ENCODE measurements at places on chromosomes 3 and 15. TPM values are rescaled to one million over a fixed set of nuclear protein-coding genes. Genes with fewer than 3 reads are reported as not detected.
A peak's percentile ranks its signal among the peaks of the same experiment; 100 is the strongest.

The TEX55 gene
- not detected for total RNA-seq

The CGNL1 gene
- total RNA-seq = 98.0 TPM

The RASGRF1 gene
- total RNA-seq = 0.05 TPM

The BOC gene
- 9.6 TPM for total RNA-seq

The MEX3B gene
- 3.4 TPM for total RNA-seq

The NR2E3 gene
- 1.1 TPM for total RNA-seq

The ALG1L2 gene
- 5.2 TPM for total RNA-seq

The CLRN1 gene
- not detected for total RNA-seq

The ST6GAL1 gene
- total RNA-seq = 72.3 TPM

The CTXN2 gene
- not detected for total RNA-seq

The HDDC3 gene
- 17.9 TPM for total RNA-seq

DNA sequence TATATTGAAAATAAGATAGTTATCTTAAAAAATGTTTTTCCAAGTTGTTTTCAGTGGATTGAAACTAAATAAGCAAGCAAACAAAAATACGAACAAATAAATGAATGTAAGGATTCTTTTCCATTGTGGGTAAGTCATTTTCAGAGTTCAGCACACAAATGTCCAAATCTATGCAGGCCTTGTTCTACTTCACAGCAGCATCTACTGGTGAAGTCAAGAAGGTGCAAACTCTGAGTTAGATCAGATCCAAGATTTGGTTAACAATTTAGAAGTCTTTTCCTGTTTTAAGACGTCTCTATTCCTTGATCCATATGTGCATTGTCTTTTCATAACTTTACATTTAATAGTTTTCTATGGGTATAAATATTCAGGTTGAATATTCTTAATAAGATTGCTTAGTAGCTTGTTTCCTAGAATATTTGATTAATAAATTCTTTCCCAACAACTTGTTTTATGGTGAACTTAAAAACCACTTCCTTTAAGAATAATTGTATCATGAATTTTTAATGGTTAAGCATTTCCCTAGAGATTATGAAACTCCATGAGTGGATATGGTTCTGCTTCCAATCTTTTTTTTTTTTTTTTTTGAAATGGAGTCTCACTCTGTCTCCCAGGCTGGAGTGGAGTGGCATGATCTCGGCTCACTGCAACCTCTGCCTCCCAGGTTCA, 10.5 kb downstream of the PTX3 start:
- no peaks in the 10 kb centered on the region for H3K27me3 ChIP-seq
- H3K4me3 ChIP-seq = no peak overlapping the region
- no peaks in the 10 kb centered on the region for H3K36me3 ChIP-seq
- no peak for DNase-seq
- no peak overlapping the region for H3K27ac ChIP-seq
- H3K4me1 ChIP-seq = no peaks in the 10 kb centered on the region

- no peak overlapping the region for H3K27ac ChIP-seq
- H3K4me3 ChIP-seq = no peak overlapping the region
- no peaks in the 10 kb centered on the region for H3K27me3 ChIP-seq
- DNase-seq = no peak
- H3K36me3 ChIP-seq = no peaks in the 10 kb centered on the region
These were observed 4.9 kb downstream of the MUC4 start for GRCh38 chr3:195806916-195807231.

GRCh38 chr3:105904678-105905284, 36.0 kb upstream of the CBLB start:
- H3K4me3 ChIP-seq = no peak overlapping the region
- no peaks in the 10 kb centered on the region for H3K4me1 ChIP-seq
- H3K36me3 ChIP-seq = no peaks in the 10 kb centered on the region
- no peaks in the 10 kb centered on the region for H3K27me3 ChIP-seq
- DNase-seq = no peak

GRCh38 chr3:196629228-196629627, 10.3 kb upstream of the NRROS start:
- DNase-seq = no peak
- H3K4me3 ChIP-seq = no peak overlapping the region
- H3K36me3 ChIP-seq = no peaks in the 10 kb centered on the region
- H3K27me3 ChIP-seq = no peaks in the 10 kb centered on the region

DNA sequence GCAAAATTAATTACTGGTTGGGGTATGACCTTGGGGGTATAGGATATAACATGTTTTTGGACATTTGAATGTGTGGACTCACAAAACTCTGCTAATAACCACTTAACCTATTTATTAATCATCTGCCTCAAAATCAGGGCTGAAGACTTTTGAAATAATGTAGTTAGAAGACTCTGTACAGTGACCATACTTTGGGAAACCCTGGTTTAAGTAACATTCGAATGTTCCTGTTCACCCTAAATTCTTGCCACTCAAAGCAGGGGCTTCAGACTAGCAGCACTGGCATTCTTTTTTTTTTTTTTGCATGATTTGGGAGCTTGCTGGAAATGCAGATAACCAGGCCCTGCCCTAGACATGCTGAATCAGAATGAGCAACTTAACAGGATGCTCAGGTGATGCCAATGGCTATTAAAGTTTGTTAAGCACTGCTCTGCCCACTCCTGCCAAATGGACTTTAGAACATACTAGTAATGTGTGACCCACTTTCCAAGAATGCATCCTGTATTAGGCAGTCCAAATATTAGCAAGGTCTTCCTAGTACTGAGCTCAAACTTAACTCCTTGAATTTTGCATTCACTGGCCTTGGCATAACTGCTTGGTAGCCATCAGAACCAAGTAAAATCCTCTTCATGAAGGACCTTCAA, 12.7 kb upstream of the ST3GAL6 start:
- peaks cover 52% of the 10 kb centered on the region for H3K27me3 ChIP-seq
- no peaks in the 10 kb centered on the region for H3K36me3 ChIP-seq
- H3K4me1 ChIP-seq = no peaks in the 10 kb centered on the region
- DNase-seq = no peak
- no peak overlapping the region for H3K27ac ChIP-seq

- no peaks in the 10 kb centered on the region for H3K4me1 ChIP-seq
- no peak overlapping the region for H3K27ac ChIP-seq
- no peak overlapping the region for H3K4me3 ChIP-seq
- DNase-seq = no peak
These were observed 18.8 kb downstream of the ARHGEF26 start for GRCh38 chr3:154139996-154140436.

- no peak overlapping the region for H3K27ac ChIP-seq
- no peaks in the 10 kb centered on the region for H3K4me1 ChIP-seq
- no peak overlapping the region for H3K4me3 ChIP-seq
- H3K27me3 ChIP-seq = no peaks in the 10 kb centered on the region
- no peaks in the 10 kb centered on the region for H3K36me3 ChIP-seq
- no peak for DNase-seq
These were observed 337.8 kb upstream of the NR2E3 start for GRCh38 chr15:71472566-71472965.

- H3K27ac ChIP-seq = no peak overlapping the region
- no peak overlapping the region for H3K4me3 ChIP-seq
- no peaks in the 10 kb centered on the region for H3K4me1 ChIP-seq
- peak; percentile 31 for DNase-seq
- no peaks in the 10 kb centered on the region for H3K36me3 ChIP-seq
These were observed 11.5 kb upstream of the RPS17 start for GRCh38 chr15:82551646-82552247.

DNA sequence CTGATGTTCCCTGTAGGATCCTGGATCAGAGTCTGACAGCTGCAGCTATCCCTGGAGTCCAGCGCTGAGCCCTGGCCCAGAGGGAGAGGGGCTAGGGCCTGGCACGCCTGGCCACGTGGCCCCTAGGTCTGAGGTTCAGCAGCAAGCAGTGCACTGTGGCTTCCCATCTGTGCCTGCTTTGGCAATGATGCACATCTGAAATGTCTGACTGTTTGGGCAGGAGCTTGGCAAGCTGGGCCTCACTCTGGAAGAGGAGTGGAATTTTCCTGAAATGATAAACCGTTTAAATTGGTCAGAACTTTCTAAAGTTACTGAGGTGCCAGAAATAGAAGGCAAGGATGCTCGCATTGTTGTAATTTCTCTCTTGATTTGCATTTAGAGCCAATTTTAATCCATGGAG, 48.8 kb upstream of the MRPS22 start:
- no peak overlapping the region for H3K4me3 ChIP-seq
- DNase-seq = no peak
- H3K4me1 ChIP-seq = peaks cover 3% of the 10 kb centered on the region
- H3K27me3 ChIP-seq = no peaks in the 10 kb centered on the region

- no peak overlapping the region for H3K27ac ChIP-seq
- H3K36me3 ChIP-seq = no peaks in the 10 kb centered on the region
- no peak overlapping the region for H3K4me3 ChIP-seq
- no peak for DNase-seq
- no peaks in the 10 kb centered on the region for H3K27me3 ChIP-seq
These were observed 146.9 kb downstream of the CHST2 start for GRCh38 chr3:143266511-143266910.

DNA sequence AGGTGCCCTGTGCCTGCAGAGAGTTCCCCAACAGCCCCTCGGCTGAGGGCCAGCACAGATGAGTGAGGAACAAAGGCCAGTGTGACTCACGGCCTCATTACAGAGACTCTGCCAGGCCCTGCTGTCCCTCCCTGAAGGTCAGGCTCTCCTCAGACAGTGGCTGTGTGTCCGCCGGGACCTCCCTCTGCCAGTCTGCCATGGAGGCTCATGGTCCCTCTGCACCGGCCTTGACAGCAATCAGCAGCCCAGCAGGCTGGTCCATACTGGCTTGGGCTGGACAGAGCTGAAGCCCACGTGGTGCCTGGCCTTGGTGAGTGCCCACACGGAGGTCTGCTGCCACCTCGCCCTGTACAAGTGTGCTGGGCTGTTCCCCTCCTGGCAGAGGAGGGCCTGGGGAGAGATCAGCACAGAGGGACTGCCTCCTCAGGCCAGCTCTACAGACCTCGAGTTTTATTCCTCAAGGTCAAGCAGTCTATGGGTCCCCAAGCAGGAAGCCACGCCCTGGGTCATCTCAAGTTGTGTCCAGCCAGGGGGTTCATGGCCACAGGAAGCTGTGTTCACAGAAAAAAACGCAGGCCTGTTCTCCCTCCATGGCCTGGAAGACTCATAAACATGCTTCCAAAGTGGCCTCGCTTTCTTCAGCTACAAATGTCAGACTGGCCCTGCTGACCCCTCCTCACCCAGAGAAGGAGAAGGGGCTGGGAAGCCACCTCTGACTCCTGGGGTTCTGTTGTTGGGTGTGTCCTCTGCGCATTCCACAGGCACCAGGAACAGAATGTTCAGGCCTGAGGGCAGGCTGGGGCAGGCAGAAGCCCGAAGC, 27.0 kb downstream of the SLC41A3 start:
- no peak for DNase-seq
- H3K27me3 ChIP-seq = no peaks in the 10 kb centered on the region
- H3K4me1 ChIP-seq = peaks cover 10% of the 10 kb centered on the region
- H3K27ac ChIP-seq = no peak overlapping the region
- H3K4me3 ChIP-seq = no peak overlapping the region
- no peaks in the 10 kb centered on the region for H3K36me3 ChIP-seq

GRCh38 chr3:72951259-72951722, 45.3 kb upstream of the PPP4R2 start:
- H3K36me3 ChIP-seq = no peaks in the 10 kb centered on the region
- H3K4me1 ChIP-seq = peaks cover 8% of the 10 kb centered on the region
- DNase-seq = no peak
- H3K27ac ChIP-seq = no peak overlapping the region

DNA sequence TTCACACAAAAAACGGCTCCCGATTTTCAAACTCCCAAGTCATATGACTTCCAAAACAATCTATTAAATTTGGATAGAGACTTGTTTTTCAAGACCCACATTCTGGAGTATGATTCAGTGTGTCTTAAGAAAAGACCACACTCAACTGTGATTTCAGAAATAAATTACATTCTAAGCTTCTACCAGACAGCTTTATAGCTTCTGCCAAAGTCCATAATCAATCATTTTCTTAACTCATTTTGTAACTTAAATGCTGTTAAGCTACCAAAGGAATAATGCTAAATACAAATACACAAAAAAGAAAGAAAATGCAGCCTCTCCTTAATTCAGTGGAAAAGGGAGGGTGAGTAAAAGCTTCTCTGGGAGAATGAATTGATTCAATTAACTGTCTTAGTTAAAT, 192.3 kb upstream of the P2RY1 start:
- no peak for DNase-seq
- no peak overlapping the region for H3K4me3 ChIP-seq
- H3K36me3 ChIP-seq = no peaks in the 10 kb centered on the region
- H3K4me1 ChIP-seq = no peaks in the 10 kb centered on the region
- H3K27me3 ChIP-seq = no peaks in the 10 kb centered on the region

GRCh38 chr3:156518726-156519125, 36.2 kb downstream of the SSR3 start:
- H3K4me1 ChIP-seq = no peaks in the 10 kb centered on the region
- no peak overlapping the region for H3K27ac ChIP-seq
- H3K4me3 ChIP-seq = no peak overlapping the region

GRCh38 chr3:61699622-61700021, 138.3 kb downstream of the PTPRG start:
- DNase-seq = no peak
- H3K27ac ChIP-seq = peak overlapping the region; percentile 47
- no peaks in the 10 kb centered on the region for H3K27me3 ChIP-seq

- peak overlapping the region; percentile 49 for H3K27ac ChIP-seq
- no peaks in the 10 kb centered on the region for H3K36me3 ChIP-seq
- no peaks in the 10 kb centered on the region for H3K27me3 ChIP-seq
- no peaks in the 10 kb centered on the region for H3K4me1 ChIP-seq
These were observed 773.2 kb downstream of the OTOL1 start for GRCh38 chr3:162269636-162270458.

GRCh38 chr3:106528932-106529331, 660.1 kb upstream of the CBLB start:
- no peak for DNase-seq
- H3K27me3 ChIP-seq = no peaks in the 10 kb centered on the region
- H3K27ac ChIP-seq = no peak overlapping the region
- no peak overlapping the region for H3K4me3 ChIP-seq
- H3K36me3 ChIP-seq = no peaks in the 10 kb centered on the region

GRCh38 chr15:34625007-34625406, 41.6 kb upstream of the GOLGA8B start:
- no peaks in the 10 kb centered on the region for H3K36me3 ChIP-seq
- H3K27me3 ChIP-seq = peaks cover 4% of the 10 kb centered on the region
- no peak for DNase-seq
- no peak overlapping the region for H3K4me3 ChIP-seq
- no peaks in the 10 kb centered on the region for H3K4me1 ChIP-seq

GRCh38 chr15:53129121-53129904, 339.2 kb upstream of the ONECUT1 start:
- no peak for DNase-seq
- no peak overlapping the region for H3K27ac ChIP-seq
- no peaks in the 10 kb centered on the region for H3K36me3 ChIP-seq

DNA sequence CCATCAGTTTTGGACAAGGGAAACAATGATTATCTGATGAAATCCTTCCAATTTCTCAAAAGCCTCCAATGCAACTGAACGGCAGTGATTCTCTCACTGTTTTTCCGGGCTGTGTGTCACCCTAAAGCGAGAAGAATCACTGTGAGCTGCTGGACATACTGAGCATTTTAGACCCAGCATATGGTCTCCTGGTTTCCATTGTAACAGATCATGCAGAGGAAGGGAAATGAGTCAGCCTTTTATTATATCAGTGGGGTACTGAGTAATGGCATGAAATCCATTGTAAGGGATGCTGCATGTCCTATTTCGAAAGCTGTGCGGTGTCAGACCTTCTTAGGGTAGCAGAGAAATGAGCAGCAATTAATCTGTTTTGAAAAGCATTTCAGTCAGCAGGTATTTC, 287.1 kb downstream of the IL5RA start:
- DNase-seq = no peak
- no peak overlapping the region for H3K4me3 ChIP-seq
- H3K27me3 ChIP-seq = no peaks in the 10 kb centered on the region

- DNase-seq = no peak
- no peaks in the 10 kb centered on the region for H3K36me3 ChIP-seq
- no peaks in the 10 kb centered on the region for H3K4me1 ChIP-seq
- H3K27me3 ChIP-seq = no peaks in the 10 kb centered on the region
- H3K27ac ChIP-seq = no peak overlapping the region
These were observed 50.6 kb downstream of the CFAP20DC start for GRCh38 chr3:58999134-58999773.
